ENCODE measurements at places on chromosomes 2 and 18. TPM values are rescaled to one million over a fixed set of nuclear protein-coding genes. Genes with fewer than 3 reads are reported as not detected.

DNA sequence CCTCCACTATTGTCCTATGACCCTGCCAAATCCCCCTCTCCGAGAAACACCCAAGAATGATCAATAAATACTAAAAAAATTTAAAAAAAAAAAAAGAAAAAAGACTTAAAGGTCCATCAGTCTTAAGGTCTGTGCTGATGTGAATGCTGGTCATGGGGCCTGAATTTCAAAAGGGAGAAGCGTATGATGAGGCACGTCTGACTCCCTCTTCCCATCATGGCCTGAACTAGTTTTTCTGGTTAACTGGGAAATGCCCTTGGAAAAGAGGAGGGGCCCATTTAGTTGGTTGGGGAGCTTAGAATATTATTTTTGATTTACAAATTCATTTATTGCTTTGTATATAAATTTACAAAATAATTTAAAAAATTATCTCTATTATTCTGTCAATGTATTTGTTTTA lies 291.0 kb upstream of the CDH19 start:
- no peak for DNase-seq

GRCh38 chr2:204732019-204732418 lies 186.7 kb downstream of the PARD3B start:
- DNase-seq: no peak

The ALPP gene
- 0.28 TPM for total RNA-seq

The MFSD2B gene
- total RNA-seq: not detected

GRCh38 chr2:133012847-133013734 lies 343.1 kb upstream of the LYPD1 start:
- DNase-seq: no peak

DNA sequence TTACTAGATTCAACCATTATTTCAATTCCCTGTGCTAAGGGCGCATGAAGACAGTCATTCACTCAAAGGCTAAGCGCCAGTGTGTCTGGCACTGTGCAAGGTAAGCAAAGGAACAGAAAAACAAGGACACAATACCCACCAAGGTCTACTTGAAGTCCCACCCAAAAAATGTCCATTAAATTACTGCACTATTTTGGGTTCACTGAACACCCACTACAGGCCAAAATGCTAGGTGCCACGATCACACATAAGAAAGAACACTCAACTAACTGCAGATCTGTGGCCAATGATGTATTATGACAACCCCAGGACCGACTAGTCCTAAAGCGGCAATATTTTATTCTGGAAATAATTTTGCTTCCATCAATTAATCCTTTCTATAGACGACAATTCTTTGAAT lies 1.8 kb downstream of the TMEM131 start:
- no peak for DNase-seq

The PPIL3 gene
- 42.9 TPM for total RNA-seq

DNA sequence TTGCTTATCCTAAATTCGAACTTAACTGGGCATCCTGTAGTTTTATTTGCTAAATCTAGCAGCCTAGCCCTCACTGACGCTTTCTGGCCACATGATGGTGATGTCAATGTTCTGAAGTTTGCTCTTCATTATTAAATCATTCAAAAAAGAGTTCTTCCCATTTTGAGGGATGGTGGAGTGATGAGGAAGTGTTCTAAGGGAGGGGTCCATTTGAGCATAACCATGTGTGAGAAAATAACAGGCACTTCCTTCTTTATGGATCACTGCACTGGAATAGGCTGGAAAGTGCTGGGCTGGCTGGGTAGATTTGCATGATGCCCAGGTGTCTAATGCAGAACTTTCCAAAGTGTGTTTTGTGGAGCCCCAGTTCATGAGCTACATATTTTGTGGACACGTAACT lies 74.2 kb downstream of the TNFRSF11A start:
- DNase-seq: no peak

DNA sequence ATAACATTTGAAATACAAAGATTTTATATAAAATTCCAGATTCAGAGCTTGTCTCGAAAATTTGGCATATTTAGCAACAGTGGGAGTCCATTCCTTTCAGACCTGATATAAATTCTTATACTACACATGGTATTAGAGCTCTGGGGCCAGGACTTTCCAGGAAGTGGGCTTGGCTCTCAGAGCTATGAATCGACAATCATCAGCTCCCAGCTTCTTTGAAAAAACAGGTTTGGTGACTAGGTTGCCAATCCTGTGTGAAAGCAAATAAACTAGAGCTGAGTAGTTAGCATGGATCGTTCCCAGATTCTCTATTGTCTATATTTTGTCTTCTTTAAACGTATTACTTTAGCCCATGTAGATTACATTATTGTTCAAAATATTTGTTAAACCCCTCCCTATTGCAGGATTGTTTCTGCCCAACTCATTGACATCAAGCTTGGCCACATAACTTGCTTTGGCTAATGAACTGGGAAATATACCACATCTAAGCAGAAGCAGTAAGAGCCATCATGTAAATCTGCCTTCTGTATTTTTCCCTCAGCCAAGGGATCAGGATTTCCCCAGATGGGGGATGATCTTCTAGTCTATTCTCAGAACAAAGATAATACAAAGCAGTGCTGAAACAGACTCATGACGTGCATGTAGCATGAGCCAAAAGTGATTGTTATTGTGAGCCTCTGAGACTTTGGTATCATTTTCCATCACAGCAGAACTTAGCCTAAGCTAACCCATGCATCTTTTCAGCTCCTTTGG lies 105.4 kb downstream of the KCNH7 start:
- DNase-seq: peak; percentile 51

DNA sequence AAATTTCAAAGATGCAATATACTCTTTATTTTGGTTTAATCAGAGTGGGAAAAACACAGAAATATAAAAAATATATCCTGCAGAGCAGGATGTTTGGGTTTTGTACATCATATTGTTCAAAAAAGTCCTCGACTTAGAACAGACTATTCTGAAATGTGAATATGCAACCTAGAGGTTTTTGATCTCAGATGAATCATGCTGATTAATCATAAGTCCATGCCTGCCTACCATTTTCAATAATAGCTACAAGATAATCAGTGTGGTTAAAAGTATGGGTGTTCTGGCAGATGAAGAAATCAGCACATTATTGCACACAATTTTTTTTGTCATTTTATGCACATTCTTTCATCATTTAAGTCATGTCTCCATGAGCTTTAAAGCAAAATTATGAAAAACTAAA lies 1261.0 kb upstream of the NXPH2 start:
- DNase-seq: no peak

GRCh38 chr2:144648837-144649465 lies 129.0 kb upstream of the ZEB2 start:
- DNase-seq: peak; percentile 76

DNA sequence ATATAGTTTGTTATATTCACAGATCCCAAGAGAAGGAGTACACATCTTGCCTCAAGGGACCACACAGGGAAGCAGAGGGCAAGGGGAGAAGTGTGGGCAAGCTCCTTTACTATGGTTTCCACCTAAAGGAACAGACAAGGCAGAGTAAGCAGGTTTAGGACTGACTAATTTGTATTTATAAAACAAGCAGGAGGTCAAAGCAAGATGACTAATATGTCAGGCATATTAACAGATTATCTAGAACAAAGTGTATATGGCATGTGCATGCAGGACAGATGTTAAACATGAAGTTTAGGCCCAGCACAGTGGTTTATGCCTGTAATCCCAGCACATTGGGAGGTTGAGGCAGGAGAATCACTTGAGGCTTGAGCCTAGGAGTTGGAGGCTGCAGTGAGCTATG lies 3.7 kb upstream of the LRP2 start:
- no peak for DNase-seq

- no peak for DNase-seq
These were observed 679.3 kb downstream of the NR4A2 start for GRCh38 chr2:155653176-155653575.

- DNase-seq: no peak
These were observed 40.8 kb downstream of the CCBE1 start for GRCh38 chr18:59656373-59656887.

DNA sequence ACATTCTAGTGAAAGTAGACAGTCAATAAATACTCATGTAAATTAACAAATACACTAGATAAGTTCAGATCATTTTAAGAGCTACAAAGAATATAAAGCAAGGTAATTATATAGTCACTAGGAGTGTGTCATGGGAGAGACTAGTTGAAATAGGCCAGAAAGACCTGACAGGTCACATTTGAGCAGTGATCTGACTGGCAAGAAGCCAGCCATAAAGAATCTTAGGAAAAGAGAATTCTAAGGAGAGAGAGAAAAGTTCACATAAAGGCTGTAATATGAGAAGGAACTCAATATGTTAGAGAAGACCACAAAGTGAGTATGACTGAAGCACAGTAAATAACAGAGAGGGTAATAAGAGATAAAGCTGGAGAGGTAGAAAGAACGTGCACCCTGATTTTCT lies 31.2 kb downstream of the VSNL1 start:
- DNase-seq: no peak

DNA sequence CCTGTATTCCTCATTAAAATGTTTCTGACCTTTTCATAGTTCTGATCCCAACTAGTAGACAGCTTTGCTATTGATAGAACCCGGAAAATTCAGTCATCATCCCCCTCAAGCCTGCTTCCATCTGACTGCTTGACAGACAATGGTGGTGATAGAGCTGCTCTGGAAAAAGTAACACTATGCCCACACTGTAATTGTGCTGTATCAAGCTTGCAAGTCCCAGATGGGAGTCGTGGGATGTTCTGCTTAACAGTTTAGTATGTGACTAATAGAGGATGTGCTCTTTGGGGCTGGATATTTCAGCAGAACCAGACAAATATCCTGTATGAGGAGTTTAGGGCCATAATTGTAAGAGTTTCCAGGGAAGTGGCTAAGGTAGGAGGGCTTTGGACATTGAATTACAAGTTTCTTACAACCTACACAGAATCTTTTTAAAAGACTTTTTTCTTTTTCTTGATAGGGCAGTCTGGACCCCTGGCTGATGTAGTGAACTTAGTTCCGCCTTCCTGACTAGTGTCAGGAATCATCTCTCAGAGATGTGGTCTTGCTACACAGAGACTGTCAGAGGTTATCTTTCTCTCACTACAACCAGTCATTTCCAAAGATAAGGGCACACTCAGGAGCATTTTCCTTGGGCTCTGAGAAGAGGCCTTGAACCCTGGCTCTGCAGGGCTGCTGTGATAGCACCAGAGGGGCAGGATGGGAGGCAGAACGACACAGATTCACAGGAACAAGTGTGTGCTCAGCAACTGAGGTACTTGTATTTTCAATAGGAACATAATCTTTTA lies 158.0 kb upstream of the RBMS1 start:
- DNase-seq: no peak

The C2orf69 gene
- 39.2 TPM for total RNA-seq

The DLX2 gene
- 0.16 TPM for total RNA-seq

The ITSN2 gene
- 14.0 TPM for total RNA-seq

- no peak for DNase-seq
These were observed 73.0 kb downstream of the ACTR3 start for GRCh38 chr2:113962692-113963480.

- no peak for DNase-seq
These were observed 116.8 kb downstream of the IKZF2 start for GRCh38 chr2:213034585-213034984.

DNA sequence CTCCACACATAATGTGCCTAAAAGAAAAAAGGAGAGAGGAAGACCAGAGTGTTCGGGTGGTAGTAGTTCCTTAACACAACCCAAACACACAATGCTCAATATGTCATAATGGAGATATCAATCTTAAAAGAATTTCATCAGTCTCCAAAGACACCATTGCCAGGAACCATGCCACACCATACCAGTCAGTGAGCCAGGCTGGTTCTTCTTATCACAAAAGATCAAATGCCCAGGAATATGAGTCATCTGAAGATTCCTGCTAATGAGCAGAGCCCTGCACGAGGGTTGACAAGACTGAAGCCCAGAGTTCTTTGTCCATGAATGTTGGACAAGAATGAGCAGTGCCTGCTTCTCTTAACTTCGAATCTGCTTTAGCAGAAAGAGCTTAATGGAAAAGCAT lies 262.3 kb downstream of the ZNF516 start:
- no peak for DNase-seq

GRCh38 chr2:101909760-101910159 lies 82.0 kb upstream of the IL1R2 start:
- no peak for DNase-seq

The TRABD2A gene
- total RNA-seq: 15.7 TPM

DNA sequence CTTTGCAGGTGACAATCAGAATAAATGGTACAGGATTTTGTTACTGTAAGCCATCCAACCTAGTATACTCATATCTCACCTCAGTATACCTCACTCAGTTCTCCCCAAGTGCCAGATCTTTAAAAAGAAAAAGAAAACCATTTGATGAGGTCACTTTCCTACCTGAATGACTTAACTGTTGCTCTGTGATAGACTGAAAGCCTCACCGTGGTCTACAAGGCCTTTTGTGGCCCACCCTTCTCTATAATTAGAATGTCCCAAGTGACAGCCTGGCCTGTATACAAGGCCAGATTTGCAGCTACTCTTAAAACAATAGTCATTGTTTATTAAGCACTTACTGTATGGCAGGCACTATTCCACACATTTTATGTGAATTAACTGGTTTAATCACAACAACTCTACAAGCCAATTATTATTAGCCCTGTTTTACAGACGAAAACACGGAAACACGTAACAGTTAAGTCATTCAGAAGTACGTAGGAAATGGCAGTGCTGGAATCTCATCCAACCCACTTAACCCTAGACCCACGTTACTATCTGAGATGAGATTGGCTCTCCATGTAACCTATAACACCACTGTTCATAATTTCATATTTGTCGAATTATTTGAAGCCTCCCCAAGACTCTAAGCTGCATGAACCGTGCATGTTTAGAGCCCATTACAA lies 28.3 kb downstream of the PKP4 start:
- no peak for DNase-seq

DNA sequence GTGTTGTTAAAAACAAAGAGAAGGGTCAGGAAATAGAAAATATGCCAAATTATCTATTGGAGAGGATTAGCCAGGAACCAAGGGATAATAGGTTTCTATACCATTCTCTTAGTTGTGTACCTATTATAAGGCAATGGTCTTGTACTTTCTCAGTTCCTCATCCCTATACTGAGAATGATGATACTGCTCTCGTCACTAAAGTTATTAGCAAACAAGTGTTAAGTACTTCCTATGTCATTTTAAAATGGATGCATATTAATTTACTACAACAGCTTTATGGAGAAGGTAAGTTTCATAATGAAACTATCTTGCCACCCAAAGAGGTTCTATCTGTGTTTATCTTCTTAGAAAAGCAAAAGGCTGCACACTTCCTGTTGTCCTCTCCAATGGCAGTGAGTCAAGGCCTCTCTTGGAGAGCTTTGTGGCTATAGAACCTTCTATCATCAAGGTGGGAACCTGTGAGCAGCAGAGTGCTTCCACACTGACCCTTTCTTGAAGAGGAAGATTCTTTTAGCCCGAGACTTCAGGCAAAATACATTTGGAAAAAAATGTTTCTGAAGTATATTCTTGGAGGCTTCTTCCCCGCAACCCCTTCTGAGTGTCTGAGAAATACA lies 460.7 kb upstream of the FANCL start:
- DNase-seq: no peak

The MFF gene
- 112 TPM for total RNA-seq

The FLACC1 gene
- 0.10 TPM for total RNA-seq

The SIX3 gene
- total RNA-seq: not detected

- no peak for DNase-seq
These were observed 9.6 kb downstream of the HOXD8 start for GRCh38 chr2:176138923-176139660.

Measured in GM23338 (cell line).